ENCODE measurements at places on chromosomes 7 and 10. TPM values are rescaled to one million over a fixed set of nuclear protein-coding genes. Genes with fewer than 3 reads are reported as not detected.

Gene INSYN2A
- 0.10 TPM for total RNA-seq

Gene PDCD4
- total RNA-seq: 100 TPM

Gene ELMO1
- 0.42 TPM for total RNA-seq

Gene GIMAP4
- not detected for total RNA-seq

GRCh38 chr10:57303566-57303965 is 942.5 kb upstream of the ZWINT start:
- DNase-seq: no peak

DNA sequence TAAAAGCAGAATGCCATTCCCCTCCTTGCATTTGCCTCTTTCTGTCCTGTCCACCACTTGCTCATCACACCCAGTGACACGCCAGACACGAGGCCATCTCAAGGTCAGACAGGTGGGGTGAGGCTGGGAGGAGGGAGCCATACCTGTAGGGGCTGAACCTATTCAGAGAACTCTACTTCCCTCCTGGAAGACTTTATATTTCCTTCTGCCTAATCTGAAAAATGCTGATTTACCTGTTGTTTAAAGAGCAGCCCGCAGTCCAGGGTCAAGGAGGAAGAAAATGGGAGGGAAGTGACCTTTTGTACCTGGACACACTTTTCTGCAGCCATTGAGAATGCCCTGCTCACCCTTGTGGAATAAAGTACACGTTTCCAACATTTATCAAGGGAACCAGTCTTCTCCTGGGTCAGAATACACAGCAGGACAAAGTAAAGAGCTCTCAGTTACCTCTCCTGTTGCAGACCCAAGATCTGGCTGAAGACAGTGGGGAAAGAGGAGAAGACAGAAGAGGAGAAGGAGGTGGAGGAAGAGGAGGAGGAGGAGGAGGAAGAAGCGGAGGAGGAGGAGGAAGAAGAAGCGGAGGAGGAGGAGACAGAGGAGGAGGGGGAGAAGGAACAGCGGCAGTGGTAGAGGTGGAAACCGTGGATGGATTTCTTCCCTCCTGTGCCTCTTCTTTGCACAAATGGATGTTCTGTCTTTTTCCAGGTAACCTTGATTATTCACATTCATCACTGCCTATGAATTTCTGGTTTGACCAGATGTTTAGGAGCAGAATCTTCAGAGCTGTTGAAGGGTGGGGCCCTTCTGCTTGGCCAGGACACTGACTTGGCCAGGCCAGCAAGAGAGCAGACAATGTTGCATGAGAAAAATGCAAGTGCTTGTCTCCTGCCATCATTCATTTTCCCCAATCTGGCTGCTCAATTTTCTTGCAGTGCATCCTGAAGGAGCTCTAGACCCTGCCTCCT is 1.2 kb upstream of the BLNK start:
- DNase-seq: no peak

DNA sequence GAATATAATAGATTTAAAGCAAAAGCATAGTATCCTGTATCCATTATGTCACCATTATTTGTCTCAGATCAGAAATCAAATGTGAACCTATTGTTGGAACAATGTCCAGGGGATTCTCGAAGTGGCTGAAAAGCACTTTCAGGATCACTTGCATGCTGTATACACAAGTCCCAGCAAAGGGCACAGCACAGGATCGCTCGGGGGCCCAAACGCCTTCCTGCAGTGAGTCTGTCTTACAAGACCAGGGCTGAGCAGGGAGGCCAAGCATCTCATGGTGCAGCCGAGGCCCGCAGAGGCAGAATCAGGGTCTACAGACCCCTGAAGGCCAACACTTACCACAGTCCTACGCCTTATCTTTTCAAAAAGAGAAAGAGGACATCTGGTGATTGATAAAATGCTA is 92.3 kb downstream of the TNS3 start:
- DNase-seq: no peak

DNA sequence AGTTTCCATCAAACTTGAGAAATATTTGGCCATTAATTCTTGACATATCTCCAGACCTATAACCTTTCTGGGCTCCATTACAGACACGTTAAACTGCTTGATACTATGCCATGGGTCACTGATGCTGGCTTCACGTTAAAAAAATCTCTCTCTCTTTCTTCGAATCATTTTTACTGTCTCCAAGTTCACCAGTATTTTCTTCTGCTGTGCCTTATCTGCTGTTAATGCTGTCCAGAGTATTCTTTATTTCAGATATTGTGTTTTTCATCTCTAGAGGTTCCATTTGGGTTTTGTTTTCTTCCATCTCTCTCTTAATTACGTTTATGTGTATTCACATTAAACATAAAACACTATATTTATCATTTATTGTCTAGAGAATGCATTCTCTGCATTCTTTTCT is 12.8 kb upstream of the PRPF18 start:
- no peak for DNase-seq

DNA sequence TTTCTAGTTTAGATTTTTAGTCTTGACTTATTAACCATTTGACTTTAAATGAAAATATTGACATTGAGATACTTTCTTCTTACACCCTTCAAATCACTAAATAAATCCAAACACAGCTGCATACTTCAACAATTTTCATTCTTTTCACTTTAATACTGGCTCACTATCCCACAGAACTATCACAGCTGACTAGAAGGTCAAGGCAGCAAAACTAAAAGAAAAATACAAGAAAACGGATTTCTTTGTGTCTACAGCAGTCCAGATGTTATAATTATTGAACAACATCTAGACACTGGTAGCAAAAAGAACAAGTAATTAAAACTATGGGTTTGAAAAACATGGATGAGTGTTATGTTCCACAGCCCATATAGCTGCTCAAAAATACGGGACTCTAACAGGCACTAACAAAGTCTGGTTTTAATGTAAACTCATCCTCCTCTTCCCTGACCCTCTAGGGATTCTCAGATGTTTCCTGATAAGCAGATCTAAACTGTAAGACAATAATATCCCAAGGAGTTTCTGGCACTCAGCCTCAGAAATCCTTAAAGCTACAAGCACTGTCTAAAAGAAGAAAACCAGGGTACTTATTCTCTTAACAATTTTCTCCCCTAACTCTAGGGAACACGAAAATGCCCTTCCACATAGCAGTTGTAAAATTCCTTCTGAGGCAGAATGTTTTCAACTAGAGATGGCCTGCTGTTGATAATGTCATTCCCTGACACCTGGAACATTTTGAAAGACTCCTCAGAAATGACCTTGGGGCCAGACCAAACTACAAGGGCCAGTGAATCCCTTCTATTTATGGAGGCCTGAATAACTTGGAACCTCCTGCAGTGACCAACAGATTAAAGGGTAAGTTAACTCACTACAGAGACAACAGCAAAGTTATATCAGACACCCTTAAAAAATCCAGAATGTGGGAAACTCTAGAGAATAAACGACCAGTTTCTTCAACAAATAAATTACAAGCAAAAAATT is 12.8 kb downstream of the DNMBP start:
- no peak for DNase-seq

- DNase-seq: no peak
Measured at GRCh38 chr10:36388166-36388565, 737.2 kb upstream of the ANKRD30A start.

- DNase-seq: peak; percentile 52
Measured at GRCh38 chr7:157954901-157955300, 618.1 kb downstream of the DNAJB6 start.

DNA sequence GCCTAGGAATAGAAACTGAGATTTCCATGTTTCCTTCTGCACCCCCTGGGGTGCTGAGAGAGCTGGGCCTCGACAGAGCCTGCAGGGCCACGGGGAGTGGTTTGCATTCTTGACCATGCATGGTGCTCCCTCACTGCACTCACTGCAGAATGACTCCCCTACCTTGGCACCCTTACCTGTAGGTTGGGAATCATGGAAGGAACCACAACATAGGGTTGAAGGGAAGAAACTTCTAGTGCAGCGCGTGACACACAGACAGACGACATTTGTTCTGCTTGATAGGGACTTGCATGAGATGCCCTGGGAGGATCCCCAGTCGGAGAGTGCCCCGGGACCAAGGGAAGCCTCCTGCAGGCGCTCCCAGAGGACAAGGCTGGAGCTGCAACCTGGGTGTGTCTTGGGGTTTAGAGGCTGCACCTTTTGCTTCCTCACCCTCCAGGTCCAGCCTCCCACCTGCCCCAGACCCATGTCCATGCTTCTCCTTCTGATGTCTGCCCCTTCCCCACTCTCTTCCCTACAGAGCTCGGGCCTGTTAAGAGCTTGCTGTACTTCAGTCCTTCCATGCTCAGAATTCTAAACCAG is 245.2 kb downstream of the ABCA13 start:
- no peak for DNase-seq

DNA sequence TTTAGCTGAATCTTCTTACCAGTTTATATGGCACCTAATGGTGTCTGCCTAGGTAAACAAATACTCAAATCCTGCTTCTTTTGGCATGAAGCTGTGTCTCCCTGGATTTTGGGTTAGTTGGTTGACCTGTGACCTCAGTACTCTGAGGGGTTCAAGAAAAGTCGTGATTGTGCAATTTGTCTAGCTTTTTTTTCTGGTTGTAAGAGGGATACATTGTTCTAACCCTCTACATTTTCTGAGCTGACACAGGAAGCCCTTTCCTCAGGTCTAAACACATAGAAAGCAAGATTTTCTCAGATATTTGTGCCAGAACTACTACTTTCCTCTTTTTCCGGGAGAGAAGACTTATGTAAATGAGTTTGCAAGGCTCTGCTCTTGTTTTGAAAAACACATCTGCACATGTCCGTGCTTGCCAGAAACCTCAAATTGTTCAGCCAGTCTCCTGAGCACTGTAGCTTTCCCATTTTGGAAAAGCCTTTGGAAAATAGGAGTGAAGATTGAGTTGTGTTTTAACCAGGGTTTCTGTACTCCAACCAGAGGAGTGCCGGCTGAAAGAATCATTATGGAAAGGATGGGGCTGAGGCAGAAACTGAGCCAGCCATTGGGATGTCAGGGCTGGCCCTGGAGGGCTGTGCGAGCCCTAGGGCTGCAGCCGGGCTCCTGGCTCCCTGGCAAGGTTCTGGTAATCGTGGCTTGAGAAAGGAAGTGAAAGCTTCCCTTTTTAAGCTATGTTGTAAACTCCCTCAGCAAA is 31.3 kb upstream of the CXCL12 start:
- no peak for DNase-seq

DNA sequence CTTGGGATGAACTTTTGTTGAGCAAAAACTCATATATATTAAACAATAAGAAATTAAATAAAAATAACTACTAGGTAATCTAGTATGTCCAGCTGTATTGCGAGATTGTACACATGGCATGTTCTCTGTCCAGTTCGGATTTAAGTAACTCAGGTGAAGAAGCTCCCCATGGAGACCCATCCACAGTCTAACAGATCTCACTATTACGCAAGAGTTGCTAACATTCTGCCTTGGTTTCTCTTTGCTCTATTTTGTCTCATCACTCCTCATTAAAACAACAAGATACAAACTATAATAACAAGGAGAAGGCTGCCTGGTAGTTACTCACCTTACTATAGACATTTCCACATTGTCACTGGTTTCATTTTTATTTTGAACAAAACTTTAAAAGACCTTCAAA is 1372.3 kb upstream of the CELF2 start:
- DNase-seq: no peak

DNA sequence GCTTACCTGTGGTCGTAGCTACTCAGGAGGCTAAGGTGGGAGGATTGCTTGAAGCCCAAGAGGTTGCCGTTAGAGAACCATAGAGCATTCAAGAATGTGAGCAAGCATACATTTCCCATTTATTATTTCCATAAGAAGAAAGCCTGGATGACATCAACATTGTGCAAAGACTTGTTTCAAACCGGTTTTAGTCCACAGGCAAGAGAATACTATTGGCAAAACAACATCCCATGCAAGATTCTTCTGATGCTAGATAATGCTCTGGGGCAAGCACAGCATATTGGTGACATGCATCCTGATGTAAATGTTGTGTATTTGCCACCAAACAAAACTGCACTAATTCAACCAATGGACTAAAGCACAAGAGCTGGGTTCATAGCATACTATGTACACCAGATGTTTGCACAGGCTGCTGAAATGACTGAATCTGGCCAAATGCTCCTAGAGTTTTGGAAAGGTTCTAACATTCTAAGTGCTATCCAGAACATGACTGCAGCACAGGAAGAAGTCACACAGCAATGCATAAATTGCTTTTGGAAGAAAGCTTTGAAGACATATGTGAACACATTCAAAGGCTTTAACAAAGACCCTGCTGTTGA is 42.6 kb downstream of the OTUD1 start:
- no peak for DNase-seq

GRCh38 chr10:111493024-111493625 is 416.3 kb downstream of the ADRA2A start:
- no peak for DNase-seq

DNA sequence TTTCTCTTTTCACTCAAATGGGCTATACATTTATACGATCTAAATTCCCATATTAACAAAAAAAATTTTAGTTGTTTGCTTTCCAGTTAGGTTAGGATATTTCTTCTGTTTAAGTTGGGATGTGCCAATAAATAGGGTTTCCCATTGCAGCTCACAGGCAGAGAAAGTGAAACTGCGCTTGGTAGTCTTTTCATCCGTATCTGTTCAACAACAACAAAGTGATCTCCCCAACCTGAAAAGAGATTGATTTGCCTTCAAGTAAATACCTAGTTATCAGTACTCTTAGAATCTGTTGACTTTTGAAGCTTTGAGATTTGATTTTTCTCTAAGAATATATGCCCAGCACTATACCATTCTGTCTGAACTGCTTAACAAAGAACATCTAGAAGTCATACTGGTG is 143.4 kb downstream of the DYNC1I1 start:
- DNase-seq: no peak

- DNase-seq: no peak
Measured at GRCh38 chr10:124153023-124153826, 59.8 kb upstream of the CHST15 start.

DNA sequence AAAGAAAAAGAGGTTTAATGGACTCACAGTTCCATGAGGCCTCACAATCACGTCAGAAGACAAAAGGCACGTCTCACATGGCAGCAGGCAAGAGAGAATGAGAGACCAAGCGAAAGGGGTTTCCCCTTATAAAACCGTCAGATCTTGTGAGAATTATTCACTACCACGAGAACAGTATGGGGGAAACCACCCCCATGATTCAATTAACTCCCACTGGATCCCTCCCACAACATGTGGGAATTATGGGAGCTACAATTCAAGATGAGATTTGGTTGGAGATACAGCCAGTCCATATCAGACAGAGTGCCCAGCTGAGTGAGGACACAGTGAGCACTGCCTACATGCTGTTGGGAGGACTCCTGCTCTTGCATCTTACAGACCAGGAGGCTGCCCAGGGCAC is 148.4 kb downstream of the TEX36 start:
- no peak for DNase-seq

- DNase-seq: no peak
Measured at GRCh38 chr10:93245779-93246178, 172.1 kb downstream of the CYP26A1 start.

GRCh38 chr10:89563861-89564478 is 28.6 kb upstream of the SLC16A12 start:
- DNase-seq: no peak

All from chondrocyte (in vitro differentiated cells).